ENCODE measurements at places on chromosomes 12 and 14.

DNA sequence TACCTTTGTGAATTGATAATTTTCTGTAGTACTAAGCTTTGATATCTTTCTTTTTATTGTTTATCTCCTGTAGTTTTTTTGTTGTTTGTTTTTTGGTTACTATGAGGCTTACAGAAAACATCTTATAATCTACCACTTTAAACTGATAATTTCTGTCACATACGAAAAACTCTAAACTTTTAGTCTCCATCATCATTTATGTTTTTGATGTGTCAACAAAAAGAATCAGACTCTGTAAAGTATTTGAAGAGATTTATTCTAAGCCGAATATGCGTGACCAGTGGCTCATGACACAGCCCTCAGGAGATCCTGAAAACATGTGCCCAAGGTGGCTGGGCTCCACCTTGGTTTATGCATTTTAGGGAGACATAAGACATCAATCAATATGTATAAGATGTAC lies 167.1 kb upstream of the ARHGAP5 start:
- DNase-seq, result no peak

DNA sequence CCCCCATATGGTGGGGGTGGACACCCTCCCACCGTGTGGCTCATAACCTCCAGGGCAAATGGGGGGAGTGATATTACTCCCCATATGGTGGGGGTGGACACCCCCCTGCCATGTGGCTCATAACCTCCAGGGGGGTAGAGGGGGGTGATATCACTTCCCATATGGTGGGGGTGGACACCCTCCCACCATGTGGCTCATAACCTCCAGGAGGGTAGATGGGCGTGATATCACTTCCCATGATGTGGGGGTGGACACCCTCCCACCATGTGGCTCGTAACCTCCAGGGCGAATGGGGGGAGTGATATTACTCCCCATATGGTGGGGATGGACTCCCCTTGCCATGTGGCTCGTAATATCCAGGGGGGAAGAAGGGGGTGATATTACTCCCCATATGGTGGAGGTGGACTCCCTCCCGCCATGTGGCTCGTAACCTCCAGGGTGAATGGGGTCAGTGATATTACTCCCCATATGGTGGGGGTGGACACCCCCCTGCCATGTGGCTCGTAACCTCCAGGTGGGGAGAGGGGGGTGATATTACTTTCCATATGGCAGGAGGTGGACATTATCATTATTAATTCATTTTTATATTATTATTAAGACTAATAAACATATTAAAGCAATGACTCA lies 51.2 kb upstream of the OXA1L start:
- DNase-seq, result no peak

DNA sequence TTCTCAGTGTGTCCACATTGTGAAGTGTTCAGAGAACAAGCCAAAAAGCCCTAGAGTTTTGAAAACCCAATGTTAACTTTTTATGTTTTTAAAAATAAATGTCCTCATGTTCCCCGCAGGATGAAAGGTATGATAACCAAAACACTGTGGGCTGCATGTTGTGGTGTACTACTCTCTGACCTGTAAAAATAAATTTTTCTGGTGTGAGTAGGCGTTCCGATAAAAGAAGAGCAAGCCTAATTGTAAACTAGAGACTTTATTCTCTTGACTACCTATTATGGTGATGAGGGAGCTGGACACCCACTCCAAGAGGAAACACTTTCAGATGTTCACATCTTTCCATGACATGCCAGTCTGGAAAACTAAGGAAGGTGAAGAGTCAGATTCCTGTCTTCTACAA lies 18.2 kb downstream of the PTGER2 start:
- no peak for DNase-seq

DNA sequence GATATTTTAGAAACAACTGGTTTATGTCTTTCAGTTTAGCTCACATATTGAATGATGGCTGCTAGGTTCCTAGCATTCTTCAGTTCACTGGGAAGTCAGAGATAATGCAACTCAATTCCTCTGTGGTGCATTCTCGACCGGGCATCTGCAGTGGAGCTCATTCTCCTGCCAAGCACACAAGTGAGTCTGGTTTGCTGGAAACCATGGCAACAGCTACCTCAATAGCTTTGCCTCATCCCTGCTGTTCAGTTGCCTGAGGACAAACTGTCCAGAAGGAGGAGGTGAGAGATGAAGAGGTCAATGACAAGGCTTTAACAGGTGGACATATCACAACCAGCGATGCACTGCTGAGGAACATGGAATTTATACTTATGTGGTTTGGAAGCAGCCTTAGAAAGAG lies 816.9 kb downstream of the AACS start:
- no peak for DNase-seq

GRCh38 chr14:75399843-75400775 lies 27.7 kb upstream of the JDP2 start:
- peak; percentile 62 for DNase-seq

DNA sequence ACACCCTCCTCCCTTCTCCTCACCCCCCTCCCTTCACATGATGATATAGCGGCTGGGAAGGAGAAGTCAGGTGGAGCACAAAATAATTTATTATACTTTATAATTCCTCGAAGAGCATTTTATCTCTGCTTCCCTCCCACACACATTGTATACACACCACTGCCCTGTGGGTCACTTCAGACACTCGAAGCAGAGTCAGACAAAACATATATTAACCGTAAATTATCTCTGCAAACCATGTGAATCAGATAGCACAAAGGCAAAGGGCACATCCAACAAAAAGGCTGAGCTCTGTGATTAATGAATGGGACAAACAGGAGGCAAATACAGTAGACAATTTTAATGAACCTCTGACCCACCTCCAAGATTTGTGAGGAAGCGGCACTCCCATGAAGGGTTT lies 450.7 kb downstream of the GALC start:
- DNase-seq, result no peak

DNA sequence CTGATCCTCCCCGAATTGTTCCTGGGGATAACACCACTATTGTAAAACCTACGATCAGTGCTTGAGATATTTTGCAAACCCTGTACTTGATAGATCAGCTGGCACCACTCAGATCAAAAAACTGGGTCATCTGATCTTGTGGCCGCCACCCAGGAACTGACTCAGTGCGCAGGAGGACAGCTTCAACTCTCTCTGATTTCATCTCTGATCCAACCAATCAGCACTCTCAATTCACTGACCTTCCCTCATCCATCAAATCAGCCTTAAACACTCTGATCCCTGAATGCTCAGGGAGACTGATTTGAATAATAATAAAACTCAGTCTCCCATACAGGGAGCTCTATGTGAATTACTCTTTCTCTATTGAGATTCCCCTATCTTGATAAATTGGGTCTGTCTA lies 4.2 kb upstream of the XPOT start:
- DNase-seq, result no peak

DNA sequence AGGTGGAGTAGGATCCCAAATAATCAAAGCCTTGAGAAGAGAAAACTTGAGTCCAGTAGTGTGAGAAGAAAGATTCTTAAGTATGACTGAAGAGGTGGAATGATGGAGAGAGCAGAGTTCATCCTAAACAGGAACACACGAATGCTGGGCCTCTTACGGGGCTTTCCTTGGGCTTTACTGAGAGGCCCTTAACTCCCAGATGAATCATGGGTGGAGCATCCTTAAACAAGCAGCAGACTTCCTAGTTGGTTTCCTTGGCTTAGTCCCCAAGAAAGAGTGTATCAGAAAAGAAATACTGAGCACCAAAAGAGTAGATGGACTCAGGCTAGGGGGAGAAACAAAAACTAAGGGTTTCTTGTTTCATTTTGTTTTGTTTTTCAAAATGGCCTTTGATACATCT lies 132.5 kb downstream of the GPR135 start:
- DNase-seq, result no peak

DNA sequence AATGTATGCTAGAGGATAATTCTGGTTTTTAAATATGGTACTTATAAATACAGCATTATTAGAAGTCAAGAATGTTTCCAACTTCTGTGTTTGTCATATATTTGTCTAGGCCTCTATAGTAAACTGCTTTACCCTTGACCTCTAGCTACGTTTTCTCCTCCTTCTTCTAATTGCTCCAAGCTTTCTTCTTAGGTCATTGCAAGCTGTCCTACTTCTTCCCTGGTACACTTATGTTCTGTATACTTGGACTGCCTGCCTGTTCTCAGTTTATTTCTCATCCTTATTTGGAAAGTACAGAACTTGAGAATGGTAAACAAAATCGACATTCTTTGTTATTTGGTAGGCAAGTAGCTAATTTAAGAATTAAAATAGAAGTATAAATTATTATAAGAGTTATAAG lies 23.9 kb upstream of the ATP2B1 start:
- DNase-seq, result no peak
